Glutamatergic neuron (in vitro differentiated cells): ENCODE measurements at places on chromosomes 2 and 18. TPM values are rescaled to one million over a fixed set of nuclear protein-coding genes. Genes with fewer than 3 reads are reported as not detected.

ATOH8 gene
- 9.0 TPM for total RNA-seq

COL4A4 gene
- total RNA-seq = 0.05 TPM

CETN1 gene
- not detected for total RNA-seq

GRCh38 chr2:114754907-114755563 lies 312.6 kb downstream of the DPP10 start:
- DNase-seq = no peak

DNA sequence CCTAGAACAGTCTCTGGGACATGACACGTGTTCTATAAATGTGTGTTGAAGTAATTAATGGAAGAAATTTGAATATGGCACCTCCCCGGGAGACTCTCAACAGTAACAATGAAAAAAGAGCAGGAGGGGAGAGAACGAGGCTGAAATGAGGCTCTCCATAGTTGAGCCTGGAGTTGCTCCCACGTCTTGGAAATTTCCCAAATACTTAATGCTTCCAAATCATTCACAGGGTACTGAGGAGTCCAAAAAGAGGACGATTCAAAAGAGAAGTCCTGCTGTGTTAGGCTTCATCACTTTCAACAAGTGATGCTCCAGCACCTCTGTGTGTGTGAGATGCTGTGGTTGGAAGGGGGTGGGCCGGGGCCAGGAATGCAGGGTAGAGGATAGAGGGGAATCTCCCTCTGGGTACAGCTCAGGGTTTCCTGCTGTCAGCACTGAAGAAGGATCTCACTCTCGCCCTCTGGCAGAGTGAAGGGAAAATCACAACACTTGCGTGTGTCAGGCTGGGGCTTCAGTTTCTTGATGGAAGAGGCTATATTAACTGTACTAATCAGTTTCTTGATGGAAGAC lies 18.1 kb upstream of the ZNF407 start:
- DNase-seq = no peak

GRCh38 chr2:19362755-19363473 lies 4.5 kb upstream of the OSR1 start:
- peak; percentile 84 for DNase-seq
